ENCODE measurements at places on chromosomes 2 and 18. TPM values are rescaled to one million over a fixed set of nuclear protein-coding genes. Genes with fewer than 3 reads are reported as not detected.

QPCT gene
- 0.56 TPM for total RNA-seq

PSTPIP2 gene
- total RNA-seq = 17.8 TPM

RASGRP3 gene
- total RNA-seq = 0.98 TPM

CDKL4 gene
- not detected for total RNA-seq

BUB1 gene
- total RNA-seq = 102 TPM

VWC2L gene
- not detected for total RNA-seq

KRTCAP3 gene
- total RNA-seq = 4.3 TPM

PCARE gene
- total RNA-seq = not detected

ITGA6 gene
- 8.4 TPM for total RNA-seq

SERPINB13 gene
- total RNA-seq = not detected

ICOS gene
- 55.0 TPM for total RNA-seq

SOWAHC gene
- 0.29 TPM for total RNA-seq

ELOA2 gene
- not detected for total RNA-seq

PLA2R1 gene
- not detected for total RNA-seq

GKN1 gene
- total RNA-seq = not detected

TWIST2 gene
- not detected for total RNA-seq

SESTD1 gene
- total RNA-seq = 5.6 TPM

DSG3 gene
- not detected for total RNA-seq

LBX2 gene
- 0.43 TPM for total RNA-seq

ZAP70 gene
- 218 TPM for total RNA-seq

INO80B gene
- total RNA-seq = 23.9 TPM

UGT1A8 gene
- not detected for total RNA-seq

AGFG1 gene
- 119 TPM for total RNA-seq

DSG1 gene
- total RNA-seq = not detected

MYO5B gene
- total RNA-seq = 0.09 TPM

AGAP1 gene
- 2.9 TPM for total RNA-seq

PNKD gene
- 24.4 TPM for total RNA-seq

CERS6 gene
- 15.4 TPM for total RNA-seq

CCDC74A gene
- total RNA-seq = 10.2 TPM

UGT1A10 gene
- total RNA-seq = not detected

CYTIP gene
- 520 TPM for total RNA-seq

CD207 gene
- total RNA-seq = not detected

ADGRF3 gene
- total RNA-seq = 4.8 TPM

HOXD13 gene
- total RNA-seq = not detected

GCG gene
- not detected for total RNA-seq

LYPD6 gene
- total RNA-seq = not detected

TRIM43 gene
- total RNA-seq = not detected

PDCD1 gene
- 19.4 TPM for total RNA-seq

SLC4A5 gene
- total RNA-seq = 2.0 TPM

ABCA12 gene
- not detected for total RNA-seq

MC4R gene
- not detected for total RNA-seq

C1QL2 gene
- total RNA-seq = not detected

ACADL gene
- total RNA-seq = not detected

MOGAT1 gene
- not detected for total RNA-seq

SMYD1 gene
- total RNA-seq = not detected

GREB1L gene
- total RNA-seq = not detected

IL36A gene
- total RNA-seq = not detected

SLC25A12 gene
- total RNA-seq = 16.2 TPM

DSG4 gene
- not detected for total RNA-seq

TMEM169 gene
- total RNA-seq = 0.83 TPM

ANKRD23 gene
- total RNA-seq = 5.3 TPM

CTAGE1 gene
- total RNA-seq = not detected

MITD1 gene
- 49.8 TPM for total RNA-seq

ABCG5 gene
- not detected for total RNA-seq

GAL3ST2 gene
- total RNA-seq = 0.95 TPM

CRYGC gene
- not detected for total RNA-seq

SLC5A7 gene
- not detected for total RNA-seq
